ENCODE measurements at places on chromosomes 16 and 17.

- DNase-seq: no peak
Measured at GRCh38 chr17:36691606-36692005, 90.2 kb downstream of the MRM1 start.

- DNase-seq: no peak
Measured at GRCh38 chr16:65305266-65305959, 183.6 kb upstream of the CDH11 start.

GRCh38 chr17:34584805-34585416 is 5.5 kb downstream of the TMEM132E start:
- no peak for DNase-seq

GRCh38 chr16:8634991-8635736 is 13.7 kb downstream of the METTL22 start:
- DNase-seq: no peak

- DNase-seq: no peak
Measured at GRCh38 chr16:49703483-49703882, 152.4 kb downstream of the ZNF423 start.

DNA sequence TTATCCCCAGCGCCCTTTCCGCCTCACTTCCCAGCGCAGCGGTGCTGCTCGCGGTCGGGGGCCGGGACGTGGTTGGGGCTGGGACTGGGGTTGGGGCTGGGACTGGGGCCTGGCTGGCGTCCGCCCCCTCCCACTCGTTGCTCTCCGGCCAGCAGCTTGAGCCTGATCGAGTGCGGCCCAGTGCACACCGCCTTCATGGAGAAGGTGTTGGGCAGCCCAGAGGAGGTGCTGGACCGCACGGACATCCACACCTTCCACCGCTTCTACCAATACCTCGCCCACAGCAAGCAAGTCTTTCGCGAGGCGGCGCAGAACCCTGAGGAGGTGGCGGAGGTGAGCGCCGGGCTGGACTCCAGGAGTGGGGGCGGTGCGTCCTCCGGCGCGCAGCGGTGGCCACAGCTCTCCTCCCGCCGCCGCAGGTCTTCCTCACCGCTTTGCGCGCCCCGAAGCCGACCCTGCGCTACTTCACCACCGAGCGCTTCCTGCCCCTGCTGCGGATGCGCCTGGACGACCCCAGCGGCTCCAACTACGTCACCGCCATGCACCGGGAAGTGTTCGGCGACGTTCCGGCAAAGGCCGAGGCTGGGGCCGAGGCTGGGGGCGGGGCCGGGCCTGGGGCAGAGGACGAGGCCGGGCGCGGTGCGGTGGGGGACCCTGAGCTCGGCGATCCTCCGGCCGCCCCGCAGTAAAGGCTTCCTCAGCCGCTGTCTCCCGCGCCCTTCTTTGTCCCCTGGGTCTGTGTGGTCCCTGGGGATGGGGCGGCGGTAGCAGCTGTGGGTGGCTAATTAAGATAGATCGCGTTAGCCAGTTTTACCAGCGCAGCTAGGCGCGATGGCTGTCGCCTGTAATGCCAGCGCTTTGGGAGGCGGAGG is 1.8 kb downstream of the HSD17B1 start:
- peak; percentile 62 for DNase-seq

GRCh38 chr17:3959295-3959899 is 4.8 kb downstream of the ATP2A3 start:
- DNase-seq: no peak

- DNase-seq: no peak
Measured at GRCh38 chr17:59793205-59793604, 85.8 kb downstream of the VMP1 start.

- no peak for DNase-seq
Measured at GRCh38 chr17:31533546-31534155, 142.2 kb downstream of the RAB11FIP4 start.

DNA sequence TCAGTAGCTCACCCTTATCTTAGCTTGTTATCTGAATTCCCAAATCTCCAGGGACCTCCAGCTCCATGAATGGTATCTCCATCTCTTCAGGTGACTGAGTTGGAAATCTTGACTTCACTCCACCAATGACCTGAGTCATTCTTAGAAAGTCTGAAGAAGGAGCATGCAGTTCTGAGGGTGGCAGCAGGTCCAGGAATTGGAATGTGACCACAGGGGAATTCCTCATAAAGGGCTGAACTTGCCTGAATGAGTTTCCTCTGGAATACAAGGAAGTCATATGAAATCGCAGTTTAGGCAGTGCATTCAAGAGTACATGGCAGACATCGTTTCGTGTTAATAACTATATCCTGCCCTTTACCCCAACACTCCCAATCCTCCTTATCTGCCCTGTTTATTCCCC is 12.5 kb upstream of the PYY start:
- DNase-seq: no peak

DNA sequence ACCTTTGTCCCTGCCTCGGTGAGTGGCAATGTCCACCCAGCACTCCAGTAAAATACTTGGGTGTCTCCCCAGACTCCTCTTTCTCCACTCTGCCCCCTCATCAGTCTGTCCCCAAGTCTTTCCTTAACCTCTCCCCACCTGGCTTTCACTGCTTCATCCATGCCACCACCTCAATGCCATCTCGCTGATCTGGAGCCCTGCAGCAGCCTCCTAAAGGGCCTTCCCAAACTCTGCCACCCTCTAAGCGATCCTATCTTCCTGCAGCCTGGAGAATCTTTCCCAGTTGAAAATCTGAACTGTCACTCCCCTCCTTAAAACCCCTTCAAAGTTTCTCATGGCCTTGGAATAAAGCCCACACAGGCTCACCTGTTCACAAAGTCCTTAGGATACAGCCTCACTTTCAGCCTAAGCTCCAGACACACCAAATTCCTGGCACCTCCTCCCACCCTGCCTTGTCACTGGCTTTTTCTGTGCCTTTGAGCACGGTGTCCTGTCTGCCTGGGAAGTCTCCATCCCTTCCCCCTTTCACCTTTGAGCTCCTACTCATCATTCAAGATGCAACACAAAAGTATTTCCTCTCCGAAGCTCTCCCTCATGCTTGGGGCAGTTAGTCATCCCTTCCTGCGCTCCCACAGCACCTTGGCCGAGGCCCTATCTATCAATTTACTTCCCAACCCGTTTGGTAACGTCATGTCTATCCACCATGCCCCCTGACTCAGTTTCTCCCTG is 2.8 kb downstream of the WNK4 start:
- no peak for DNase-seq

GRCh38 chr17:57995076-57995956 is 7.3 kb upstream of the VEZF1 start:
- no peak for DNase-seq

- no peak for DNase-seq
Measured at GRCh38 chr16:54921206-54921824, 9.3 kb upstream of the IRX5 start.

GRCh38 chr17:70767102-70767701 is 597.9 kb downstream of the KCNJ2 start:
- peak; percentile 17 for DNase-seq

DNA sequence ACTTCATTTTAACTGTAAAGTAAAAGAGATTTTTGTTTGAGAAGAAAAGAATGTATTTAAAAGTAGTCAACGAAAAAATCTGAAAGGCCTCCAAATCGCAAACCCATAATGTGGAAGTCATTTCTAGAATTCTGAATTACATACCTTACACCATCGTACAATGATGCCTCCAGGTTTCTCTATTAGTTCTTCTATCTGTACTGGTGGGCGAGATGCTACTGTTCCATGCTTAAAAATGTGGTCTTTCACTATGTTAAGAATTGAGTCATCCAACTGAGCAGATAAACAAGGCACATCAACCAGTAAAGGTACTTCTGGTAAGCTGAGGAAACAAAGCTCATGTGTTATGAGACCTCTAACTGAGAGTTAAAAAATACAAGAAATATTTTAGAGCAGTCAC is 28.5 kb downstream of the CRLF3 start:
- no peak for DNase-seq

DNA sequence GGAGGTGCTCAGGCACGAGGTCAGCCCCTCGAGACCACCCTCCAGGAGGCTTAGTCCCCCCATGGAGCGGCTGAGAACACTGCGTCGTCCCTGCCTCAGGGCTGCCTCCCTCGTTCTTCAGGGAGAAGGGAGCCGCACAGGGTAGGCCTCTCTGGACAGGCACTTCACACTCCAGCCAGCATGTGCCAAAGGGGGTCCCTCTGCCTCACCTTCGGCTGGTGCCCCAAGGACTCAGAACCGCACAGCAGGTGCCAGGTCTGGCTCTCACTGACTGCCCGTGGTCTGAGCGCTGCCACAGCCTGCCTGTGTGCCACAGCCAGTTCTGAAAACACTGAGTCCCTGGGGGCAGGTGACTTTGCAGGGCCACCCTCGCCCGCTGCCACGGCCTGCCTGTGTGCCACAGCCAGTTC is 7.1 kb downstream of the P2RX5 start:
- DNase-seq: no peak
